Fibroblast of skin of right biceps (primary cell): ENCODE measurements at places on chromosomes 4 and X.
A peak's percentile ranks its signal among the peaks of the same experiment; 100 is the strongest.

GRCh38 chrX:2284601-2285000 is 216.2 kb downstream of the DHRSX start:
- DNase-seq: no peak

DNA sequence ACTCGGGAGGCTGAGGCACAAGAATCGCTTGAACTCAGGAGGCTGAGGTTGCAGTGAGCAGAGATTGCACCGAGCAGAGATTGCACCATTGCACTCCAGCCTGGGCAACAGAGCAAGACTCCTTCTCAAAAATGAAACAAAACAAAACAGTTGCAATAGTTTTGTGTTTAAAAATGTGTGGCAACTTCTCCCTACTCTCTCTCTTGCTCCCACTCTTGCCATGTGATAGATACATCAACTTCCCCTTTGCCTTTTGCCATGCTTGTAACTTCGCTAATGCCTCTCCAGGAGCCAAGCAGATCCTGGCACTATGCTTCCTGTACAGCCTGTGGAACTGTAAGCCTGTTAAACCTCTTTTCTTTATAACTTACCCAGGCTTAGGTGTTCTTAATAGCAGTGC is 52.5 kb upstream of the INTU start:
- no peak for DNase-seq

DNA sequence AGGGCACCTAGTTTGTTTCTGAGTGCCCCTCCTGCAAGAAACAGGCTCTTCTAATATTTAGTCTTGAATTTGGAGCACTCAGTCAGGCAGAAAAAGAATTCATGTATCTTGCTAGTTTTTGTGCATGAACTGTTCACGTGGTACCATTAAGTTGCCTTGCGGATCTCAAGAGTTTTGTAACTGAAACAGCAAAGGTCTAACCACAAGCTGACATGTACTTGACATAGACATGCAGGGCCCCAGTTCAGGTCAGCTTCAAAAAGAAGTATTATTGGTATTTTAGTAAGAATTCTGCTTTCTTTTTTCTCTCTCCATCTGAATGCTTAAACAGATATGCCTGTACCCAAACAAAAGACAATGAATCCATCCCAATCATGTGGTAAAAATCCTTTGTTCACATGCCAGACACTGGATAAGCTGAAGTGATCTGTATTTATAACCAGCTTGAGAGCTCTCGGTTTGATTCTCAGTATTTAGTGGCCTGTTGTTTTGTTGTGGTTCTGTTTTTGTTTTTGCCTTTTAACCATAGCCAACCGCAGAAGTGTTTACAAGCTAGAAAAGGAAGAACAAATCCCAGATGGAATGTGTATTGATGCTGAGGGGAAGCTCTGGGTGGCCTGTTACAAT is 13.0 kb downstream of the RGN start:
- no peak for DNase-seq

- peak; percentile 49 for DNase-seq
Observed at GRCh38 chrX:65723706-65724105, 56.3 kb downstream of the MSN start.

DNA sequence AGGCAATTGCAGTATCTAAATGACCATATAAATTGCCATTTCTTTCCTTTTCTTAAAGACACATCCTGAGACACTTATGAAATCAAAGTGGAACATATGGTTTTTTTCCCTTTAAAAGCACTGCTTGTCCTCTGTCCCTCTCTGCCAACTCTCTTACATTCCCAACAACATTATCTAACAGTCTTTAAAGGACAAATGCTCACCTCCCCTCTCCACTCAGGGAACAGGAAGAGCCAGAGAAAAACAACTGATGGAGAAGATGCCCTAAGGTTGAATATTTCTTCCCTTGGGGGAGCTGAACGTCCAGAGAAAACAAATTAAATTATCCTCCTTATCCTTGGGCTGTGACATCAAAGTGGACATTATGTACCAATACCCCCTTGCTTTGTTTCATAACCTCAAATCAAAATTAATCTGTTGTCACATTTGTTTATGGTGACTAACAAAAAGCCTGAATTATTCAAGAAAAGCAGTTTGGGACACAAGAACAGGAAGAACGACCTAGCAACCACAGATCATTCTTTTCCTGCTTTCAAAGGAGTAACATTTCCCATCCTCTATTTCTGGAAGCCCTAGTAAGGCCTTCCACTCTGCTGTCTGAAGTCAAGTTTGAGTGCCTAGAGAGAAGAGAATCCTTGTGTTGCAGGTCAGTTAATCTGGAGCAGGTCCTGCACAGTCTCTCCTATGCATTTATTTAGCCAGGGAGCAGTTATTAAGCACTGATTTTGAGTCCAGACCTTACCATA is 52.6 kb upstream of the PAGE1 start:
- no peak for DNase-seq

- DNase-seq: no peak
Observed at GRCh38 chr4:826508-827208, 729 bp upstream of the CPLX1 start.

GRCh38 chr4:94995684-94996394 is 238.1 kb downstream of the BMPR1B start:
- DNase-seq: peak; percentile 4

- DNase-seq: peak; percentile 9
Observed at GRCh38 chr4:143555676-143556075, 42.2 kb downstream of the SMARCA5 start.

DNA sequence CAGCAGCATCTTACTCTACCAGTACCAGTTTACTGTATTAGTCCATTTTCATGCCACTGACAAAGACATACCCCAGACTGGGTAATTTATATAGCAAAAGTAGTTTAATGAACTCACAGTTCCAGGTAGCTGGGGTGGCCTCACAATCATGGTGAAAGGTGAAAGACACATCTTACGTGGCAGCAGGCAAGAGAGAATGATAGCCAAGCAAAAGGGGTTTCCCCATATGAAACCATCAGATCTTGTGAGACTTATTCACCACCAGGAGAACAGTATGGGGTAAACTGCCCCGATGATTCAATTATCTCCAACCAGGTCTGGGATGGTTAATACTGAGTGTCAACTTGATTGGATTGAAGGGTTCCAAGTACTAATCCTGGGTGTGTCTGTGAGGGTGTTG is 69.3 kb downstream of the YIPF6 start:
- DNase-seq: no peak

GRCh38 chrX:121163443-121163842 is 116.0 kb downstream of the GLUD2 start:
- DNase-seq: no peak

GRCh38 chr4:186724864-186725468 is 1.3 kb upstream of the FAT1 start:
- DNase-seq: peak; percentile 38

GRCh38 chr4:118810991-118811764 is 24.7 kb downstream of the SEC24D start:
- DNase-seq: peak; percentile 91

DNA sequence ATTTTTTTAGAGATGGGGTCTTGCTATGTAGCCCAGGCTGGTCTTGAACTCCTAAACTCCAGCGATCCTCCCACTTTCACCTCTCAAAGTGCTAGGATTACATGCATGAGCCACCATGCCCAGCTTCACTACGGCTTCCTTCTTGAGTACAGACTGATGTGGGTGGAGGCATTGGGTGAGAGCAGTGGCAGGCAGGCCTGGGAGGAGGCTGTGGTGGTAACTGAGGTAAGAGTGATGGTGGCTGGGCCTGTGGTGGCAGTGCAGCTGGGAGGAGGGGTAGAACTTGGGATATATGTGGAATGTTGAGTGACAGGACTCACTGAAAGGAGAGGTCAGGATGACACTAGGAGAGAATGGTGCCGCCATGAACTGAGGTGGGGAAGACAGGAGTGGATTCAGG is 80.9 kb downstream of the MED28 start:
- DNase-seq: no peak

- peak; percentile 61 for DNase-seq
Observed at GRCh38 chrX:68822641-68823410, 6.0 kb upstream of the EFNB1 start.

DNA sequence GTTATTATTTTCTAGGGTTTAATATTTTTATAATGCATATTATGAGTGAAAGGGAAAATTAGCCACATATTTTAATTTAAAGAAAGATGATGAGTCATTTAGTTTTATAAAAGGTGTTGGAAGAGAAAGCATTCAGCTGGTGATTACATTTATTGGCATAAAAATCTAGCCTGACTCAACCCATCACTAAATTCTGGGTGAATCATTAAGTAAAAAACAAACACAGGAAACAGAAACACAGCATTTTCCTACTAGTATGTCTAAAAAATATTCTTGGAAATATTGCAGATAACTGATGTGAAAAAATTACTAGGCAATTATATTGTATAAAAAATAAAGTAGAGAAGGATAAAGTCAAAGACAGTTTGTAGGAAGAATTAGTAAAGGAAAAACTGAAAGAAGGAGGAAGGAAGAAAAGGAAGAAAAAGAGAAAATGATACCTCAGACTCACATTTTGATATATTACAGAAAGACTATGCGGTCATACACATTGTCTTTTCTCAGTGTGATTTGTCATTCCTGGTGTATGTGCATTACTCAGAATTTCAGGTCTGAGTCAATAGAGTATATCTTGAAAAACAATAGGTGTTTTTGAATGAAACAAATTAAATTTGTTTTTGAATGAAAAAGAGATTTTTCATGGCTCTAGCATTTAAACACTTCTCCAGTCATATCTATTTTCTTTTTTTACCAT is 48.0 kb upstream of the SPOCK3 start:
- no peak for DNase-seq

DNA sequence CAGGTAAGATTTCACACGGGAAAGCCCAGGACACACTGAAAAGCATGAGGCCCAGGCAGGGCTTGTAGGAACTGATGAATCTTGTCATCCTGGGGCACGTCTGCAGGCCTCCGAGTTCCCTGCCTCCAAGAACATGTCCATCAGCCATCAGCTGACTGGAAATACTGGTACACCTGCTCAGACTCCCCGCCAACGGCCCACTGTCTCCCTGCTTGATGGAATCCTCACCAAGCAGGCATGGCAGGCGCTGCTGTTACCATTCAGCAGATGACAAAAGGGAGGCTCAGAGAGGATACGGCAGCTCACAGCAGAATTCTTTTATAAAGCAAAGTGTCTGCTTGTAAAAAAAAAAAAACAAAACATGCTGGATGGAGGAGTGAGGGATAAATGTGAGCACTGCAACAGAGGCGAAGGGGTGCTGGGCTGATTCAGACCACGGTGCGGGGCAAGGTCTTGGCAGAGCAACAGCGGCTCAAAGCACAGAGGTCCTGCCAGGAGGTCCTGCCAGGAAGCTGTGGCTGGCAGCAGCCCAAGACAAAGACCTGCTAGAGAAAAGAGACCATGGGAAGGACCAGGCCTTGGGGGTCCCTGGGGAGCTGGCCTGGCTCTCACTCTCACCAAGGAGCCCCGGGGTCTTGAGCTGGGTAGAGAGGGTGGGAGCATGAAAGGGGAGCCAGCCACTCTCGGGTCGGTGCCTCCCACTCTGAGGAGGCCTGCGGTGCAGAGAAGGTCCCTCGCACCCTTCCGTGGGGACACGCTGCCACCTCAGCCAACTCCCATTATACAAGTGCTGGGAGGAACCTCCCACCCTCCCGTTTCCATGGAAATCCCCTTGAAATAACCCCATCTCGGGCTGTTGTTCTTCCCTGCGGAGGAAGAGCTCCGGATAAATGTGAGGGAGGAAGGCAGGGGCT is 25.6 kb downstream of the PPP2R2C start:
- DNase-seq: no peak

DNA sequence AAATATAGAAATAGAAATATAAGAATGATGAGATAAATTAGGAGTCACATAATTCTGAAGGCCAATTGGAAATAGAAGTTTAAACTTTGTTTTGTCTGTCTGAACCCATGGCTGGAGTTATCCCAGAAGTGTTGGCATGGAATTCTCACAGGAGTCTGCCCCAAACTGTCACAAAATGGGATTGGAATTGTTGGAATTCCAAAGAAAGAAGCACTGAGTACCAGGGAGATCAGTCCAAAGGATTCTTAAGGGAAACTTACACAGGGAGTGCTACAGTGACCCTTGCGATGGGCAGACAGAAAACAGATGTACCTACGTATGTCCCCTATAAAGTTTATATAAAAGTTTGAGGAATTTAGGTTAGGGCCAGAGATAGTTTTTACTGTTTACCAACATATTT is 1607.7 kb downstream of the ARAP2 start:
- no peak for DNase-seq

DNA sequence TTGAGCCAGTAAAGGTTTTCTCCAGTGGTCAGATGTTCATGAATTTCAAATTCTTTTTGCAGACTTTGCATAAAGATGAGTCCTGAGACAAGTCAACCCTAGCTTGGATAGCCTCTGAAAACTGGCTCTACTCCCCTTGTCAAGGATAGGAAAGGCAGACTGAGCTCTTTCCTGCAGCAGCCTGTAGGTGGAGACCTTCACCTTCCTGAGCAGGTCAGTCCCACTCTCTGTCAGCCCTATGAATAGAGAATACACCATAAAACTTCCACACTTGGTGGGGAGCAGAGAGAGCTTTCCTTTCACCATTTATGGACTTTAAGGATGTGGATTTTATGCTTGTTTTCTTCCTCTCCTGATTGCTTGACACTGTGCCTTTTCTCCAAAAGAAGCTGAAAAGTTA is 41.9 kb downstream of the PCDH19 start:
- DNase-seq: peak; percentile 12

DNA sequence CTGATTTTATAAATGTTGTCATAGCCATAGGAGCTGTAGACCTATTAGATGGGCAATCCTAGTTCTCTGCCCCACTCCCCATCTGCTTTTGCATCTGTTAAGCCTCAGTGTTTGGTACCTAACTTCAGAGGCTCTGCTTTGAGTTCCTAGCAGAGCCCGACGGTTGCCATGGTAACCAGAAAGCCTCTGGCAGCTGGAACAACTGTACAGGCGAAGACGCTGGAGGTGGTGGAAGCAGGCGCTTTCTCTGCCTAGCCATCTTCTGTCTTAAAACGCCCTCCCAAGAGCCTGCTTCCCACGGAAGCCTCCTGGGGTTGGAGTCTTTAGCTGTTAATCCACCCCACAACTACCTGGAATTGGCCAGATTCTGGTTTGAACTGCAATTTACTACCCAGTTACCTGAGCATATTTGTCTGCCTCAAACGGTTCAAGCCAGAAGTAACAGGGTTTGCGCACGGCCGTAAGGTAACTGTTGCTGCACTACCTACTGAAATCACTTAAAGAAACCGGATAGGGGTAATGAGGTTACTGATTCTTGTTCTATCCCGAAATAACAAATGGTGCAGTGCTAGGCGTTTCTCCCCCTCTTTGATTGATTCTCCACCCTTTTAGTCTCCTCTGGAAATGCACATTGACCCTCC is 1.0 kb upstream of the GABRG1 start:
- DNase-seq: no peak

GRCh38 chrX:139801397-139801813 is 93.4 kb upstream of the MCF2 start:
- no peak for DNase-seq

DNA sequence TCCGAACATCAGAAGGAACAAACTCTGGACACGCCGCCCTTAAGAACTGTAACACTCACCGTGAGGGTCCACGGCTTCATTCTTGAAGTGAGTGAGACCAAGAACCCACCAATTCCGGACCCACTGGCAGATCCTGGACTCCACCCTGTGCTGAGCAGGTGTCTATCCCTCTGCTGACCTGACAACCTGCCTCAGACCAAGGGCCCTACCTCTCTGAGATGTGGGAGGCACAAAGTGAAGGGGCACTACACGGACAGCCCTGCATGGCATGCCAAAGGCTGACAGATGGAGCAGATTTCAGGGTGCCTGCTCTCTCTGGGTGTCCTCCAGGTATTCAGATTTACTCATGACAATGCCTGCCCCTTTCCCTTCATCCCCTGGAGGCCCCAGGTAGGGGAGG is 14.0 kb upstream of the HSFX1 start:
- no peak for DNase-seq

GRCh38 chrX:11386812-11387211 is 93.6 kb downstream of the AMELX start:
- no peak for DNase-seq
